Activated CD8-positive, alpha-beta memory T cell treated with anti-CD3 and anti-CD28 coated beads for 4 hours (primary cell): ENCODE measurements at places on chromosomes 5 and 9.

DNA sequence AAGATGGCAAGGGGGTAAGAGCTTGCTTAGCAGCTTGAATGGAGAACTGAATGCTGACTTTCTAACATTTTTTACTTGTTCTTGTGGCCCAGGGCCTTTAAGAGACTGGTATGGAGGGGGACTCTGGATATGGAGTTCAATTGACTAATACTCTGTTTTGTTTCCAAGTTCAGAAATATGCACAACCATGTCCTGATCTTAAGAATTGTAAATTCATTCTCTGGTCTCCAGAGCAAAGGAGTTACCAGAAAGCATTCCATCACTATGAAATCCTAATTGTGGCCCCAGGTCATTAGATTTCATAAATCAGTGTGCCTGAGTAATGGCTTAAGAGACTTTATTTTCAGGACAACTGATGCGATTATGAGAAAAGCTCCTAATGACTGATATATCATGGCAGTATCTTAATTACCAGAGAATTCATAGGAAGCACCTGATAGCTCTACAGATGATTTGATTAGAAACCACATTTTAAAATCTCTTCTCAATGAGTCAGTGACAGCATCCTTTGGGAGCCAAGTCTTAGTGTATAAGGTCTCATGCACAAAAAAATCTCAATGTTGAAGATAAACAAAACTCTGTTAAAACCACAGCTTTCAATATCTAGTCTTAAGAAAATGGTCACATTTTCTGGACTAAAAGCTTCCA is 613.6 kb upstream of the KLF4 start:
- no peak for DNase-seq

- DNase-seq, result no peak
These were observed 20.0 kb upstream of the LIFR start for GRCh38 chr5:38576442-38576841.

DNA sequence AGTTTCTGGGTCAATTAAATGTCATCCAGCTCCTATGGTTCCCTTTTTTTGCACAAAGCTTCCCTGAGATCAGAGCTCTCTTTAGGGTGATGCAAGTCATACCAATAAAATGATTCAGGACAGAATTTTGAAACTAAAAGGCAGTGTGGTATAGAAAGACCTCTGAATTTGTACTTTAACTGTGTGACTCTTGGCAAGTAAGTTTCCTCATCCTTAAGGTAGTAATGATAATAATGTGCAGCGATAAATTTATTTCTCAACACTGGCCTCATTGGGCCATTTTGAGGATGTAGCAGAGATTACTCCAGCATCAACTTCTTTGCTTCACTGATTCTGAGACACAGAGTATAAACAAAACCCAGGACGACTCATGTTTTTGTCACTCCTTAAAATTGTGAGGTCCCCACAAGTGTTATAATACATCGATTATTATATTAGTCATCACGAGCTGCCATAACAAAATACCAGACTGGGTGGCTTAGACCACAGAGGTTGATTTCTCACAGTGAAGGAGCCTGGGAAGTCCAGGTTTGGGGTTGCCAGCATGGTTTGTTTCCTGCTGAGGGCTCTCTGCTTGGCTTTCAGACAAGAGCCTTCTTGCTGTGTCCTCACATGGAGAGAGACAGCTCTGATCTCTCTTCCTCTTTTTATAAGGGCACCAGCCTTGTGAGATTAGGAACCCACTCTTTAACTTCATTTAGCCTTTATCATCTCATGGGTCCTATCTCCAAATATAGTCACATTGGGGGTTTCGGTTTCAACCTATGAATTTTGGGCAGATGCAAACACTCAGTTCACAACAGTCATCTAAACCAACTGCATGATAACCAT is 293.0 kb downstream of the ZNF608 start:
- no peak for DNase-seq

DNA sequence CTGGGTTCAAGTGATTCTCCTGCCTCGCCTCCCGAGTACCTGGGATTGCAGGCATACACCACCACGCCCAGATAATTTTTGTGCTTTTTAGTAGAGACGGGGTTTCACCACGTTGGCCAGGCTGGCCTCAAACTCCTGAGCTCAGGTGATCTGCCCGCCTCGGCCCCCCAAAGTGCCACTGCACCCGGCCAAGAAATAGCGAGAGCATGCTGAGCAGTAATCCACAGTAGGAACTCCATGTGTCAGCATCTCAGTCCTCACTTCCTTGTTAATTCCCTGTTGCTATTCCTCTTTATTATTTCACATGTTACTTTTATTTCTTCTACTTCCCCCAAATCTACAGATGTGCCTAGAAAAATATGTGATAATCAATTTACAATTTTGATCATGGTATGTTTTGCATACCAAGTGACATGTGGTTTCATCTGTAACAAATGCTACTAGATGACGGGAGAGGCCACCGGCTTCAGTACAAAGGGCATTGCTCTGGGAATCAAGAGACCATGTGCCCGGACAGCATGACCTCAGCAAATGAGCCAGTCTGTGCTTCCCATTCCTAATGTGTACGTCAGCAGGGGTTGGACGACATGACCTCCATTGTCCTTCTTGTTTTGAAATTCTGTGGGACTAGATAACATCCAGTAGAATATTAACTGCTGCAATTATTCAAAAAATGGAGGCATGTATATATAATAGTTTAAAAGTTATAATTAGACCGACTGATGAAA is 61.6 kb downstream of the FNBP1 start:
- no peak for DNase-seq

GRCh38 chr5:74396913-74397622 is 243.5 kb downstream of the ENC1 start:
- no peak for DNase-seq

DNA sequence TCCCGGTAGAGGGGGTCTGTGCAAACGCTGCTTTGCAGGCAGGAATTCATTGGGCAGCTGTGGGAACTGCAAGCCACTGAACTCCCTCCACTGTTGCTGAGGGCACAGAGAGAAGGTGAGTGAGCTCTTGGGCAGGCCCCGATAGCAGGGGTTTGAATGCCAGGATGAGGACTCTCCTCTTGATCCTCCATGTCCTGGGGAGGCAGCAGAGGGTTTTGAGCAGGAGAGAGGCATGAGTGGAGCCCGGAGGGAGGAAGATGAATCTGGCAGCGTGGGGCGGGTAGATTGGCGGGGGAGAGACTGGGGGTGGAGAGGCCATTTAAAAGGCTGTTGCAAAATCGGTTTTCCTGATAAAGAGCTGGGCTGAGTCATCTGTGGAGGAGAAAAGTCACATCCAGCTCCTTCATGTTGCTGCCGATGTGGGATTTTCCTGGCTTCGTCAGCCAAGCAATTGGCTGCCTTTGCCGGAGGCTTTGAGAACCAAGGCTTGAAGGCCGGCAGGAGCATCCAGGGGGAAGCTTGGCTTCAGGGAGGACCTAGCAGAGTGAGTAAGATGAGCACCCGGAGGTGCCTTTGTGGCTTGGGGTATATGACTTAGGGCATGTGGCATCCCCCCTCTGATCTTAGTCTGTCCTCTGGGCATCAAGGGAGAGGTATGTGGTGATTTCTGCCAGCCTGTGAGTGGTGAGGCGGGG is at the start of gene SYNPO:
Gene SYNPO, plus strand, starts transcription at position 350 of the 695 bp plus-strand sequence. CDS start 7,616 bp downstream, outside the sequence.
- DNase-seq, result no peak

DNA sequence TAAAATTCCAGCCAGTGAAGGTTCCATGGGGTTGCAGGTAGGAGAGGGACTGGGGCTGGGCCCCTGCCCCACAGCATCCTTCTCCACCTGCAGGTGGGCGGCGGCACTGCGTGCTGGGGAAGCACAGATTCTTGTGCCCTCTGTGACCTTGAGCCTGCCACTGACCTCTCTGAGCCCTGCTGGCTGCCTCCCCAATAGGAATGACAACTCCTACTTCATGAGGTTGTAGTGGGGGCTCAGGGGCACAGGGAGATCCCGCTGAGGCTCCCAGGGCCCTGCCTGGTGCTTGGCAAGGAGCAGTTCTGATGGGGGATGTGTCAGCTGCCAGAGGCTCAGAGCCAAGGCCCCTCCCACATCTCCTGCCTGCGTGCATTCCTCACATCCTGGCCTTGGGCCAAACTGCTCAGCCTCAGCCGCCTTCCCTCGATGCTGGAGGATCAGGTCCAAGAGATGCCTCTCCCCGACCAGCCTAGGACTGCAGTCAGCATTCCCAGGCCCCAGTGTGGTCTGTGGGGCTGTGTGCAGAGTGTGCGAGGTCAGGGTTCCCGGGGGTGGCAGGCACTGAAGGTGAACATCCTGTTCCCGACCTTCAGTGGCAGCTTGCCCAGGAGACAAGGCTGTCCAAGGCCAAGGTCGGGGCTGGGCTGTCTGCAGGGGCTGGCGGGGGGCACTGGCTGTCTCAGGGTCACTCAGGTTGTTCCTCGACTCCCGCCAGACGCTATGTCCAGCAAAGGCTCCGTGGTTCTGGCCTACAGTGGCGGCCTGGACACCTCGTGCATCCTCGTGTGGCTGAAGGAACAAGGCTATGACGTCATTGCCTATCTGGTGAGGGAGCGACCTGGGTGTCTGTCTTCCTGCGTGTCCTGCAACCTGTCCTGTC is 7.0 kb downstream of the ASS1 start:
- no peak for DNase-seq

GRCh38 chr5:142143878-142144277 is 35.3 kb downstream of the NDFIP1 start:
- no peak for DNase-seq

- DNase-seq, result no peak
These were observed 67.3 kb upstream of the VCAN start for GRCh38 chr5:83404182-83404716.

GRCh38 chr5:113357696-113358476 is 76.9 kb downstream of the TSSK1B start:
- DNase-seq, result no peak

DNA sequence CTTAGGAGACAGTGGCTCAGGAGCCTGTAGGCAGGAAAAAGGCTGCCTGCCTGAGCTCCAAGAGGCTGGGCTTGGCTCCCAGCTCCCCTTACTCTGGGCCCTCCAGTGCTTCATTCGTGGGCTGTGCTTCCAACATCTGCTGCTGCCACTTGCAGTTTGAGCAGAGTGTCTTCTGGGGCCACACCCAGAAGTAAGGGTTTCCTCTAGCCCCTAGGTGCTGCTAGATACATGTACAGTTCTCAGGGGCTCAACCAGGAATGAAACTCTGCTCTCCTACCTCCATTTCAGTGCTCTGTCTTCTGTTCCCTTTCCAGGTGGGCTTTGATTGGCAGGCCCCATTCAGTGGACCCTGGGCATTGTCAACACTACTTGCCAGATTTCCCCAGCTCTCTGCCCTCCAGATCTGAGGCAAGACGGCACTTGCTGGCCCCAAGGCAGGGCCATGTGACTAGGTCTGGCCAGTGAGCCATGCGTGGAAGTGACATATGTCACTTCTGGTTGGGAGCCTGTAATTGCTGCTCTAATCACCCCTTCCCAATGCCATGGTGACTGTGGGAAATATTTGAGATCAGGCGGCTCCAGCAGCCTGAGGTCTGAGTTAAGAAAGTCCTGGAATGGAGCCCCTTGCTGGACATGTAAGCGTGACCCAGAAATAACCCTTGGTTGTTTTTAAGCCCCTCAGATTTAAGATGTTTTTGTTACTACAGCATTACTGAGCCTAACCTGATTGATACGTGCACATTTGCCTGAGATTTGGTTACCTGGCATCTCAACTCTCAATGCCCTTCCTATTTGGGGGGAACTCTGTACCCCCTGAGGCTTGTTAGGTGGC is 9.4 kb upstream of the BOD1 start:
- no peak for DNase-seq

GRCh38 chr5:157651623-157652376 is 438 bp downstream of the SOX30 start:
- DNase-seq, result peak; percentile 55

GRCh38 chr5:61050292-61050691 is 105.3 kb downstream of the NDUFAF2 start:
- DNase-seq, result no peak

DNA sequence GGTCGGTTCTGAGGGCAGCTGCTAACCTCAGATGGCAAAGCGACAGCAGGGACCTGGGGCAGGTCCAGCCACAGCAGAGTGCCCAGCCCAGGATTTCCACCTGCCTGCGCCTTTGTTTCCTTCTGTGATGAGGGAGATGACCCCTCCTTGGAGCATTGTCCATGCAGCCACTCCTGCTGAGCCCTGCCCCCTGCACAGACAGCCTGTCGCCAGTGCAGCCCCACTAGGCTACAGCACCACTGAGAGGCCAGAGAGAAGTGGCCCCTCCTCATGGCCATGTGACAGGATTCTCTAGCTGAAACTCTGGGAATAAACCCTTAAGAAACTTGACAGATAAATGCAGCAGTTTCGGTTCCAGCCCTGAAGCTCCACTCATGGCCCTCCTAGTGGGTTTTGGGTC is 10.5 kb upstream of the MRNIP start:
- DNase-seq, result no peak

DNA sequence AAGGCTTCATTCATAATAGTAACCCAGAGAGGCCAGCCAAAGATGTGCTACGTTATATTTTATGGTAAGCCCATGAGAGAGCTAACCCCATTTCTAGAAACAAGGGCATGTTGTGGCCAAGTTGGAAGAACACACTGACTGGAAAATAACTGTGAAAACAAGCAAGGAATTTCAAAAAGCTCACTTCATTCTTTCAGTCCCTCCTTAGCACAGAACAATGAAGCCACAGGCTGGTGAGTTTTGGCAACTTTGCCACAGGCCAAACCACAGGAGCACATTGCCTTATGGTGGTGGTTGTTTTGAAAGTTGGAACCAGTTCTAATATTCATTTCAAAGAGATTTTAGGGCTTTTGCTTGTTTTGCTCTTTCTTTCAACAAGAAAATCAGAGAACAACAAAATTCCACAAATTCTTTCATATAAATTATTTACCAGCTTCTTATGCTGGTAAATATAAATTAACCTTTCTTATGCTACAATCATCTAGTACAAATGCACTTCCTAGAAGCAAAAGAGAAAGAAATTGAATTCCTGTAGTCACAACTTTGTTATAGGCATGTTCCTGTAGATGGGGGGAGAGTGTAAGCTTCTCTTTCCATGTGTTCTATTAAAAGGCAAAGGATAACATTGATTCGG is 225.4 kb upstream of the RFX3 start:
- DNase-seq, result no peak

- no peak for DNase-seq
These were observed 6.0 kb upstream of the ZDHHC12 start for GRCh38 chr9:128729766-128730517.

- DNase-seq, result no peak
These were observed 2.3 kb downstream of the CCDC69 start for GRCh38 chr5:151221574-151221973.

GRCh38 chr5:55407059-55407684 is 99.4 kb downstream of the MTREX start:
- DNase-seq, result no peak

GRCh38 chr5:177093803-177094202 is 7.1 kb downstream of the FGFR4 start:
- DNase-seq, result no peak

DNA sequence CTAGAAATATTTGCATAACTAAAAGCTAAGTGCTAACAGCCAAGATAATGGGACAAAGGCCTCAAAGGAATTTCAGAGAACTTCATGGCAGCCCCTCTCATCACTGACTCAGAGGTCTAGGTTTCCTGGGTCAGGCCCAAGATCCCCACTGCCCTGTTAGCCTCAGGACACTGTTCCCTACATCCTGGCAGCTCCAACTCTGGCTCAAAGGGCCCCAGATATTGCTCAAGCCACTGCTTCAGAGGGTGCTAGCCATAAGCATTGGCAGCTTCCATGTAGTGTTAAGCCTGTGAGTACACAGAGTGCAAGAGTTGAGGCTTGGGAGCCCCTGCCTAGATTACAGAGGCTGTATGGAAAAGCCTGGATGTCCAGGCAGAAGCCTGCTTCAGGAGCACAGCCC is 998.1 kb downstream of the TLE1 start:
- no peak for DNase-seq
